ENCODE measurements at places on chromosomes 2 and 18.

- no peak for DNase-seq
Observed at GRCh38 chr2:9844576-9844975, 1.3 kb downstream of the TAF1B start.

DNA sequence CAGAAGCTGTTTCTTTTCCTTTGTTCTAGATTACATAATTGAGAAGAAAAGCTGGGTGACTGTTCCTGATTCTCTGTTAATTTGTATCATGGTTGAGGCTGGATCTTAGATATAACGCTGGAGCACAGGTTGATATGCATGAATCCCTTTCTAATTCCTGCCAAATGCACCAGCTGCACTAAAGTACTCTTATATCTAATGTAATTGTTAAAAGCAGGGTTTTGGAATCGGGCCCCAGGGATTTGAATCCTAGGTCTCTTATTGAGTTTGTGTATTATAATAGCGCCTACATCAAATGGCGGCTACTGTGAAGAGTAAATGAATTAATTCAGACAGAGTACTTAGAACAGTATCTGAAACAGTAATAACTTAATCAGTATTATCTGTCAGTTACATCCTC, 80.4 kb downstream of the MC4R start:
- DNase-seq = no peak

DNA sequence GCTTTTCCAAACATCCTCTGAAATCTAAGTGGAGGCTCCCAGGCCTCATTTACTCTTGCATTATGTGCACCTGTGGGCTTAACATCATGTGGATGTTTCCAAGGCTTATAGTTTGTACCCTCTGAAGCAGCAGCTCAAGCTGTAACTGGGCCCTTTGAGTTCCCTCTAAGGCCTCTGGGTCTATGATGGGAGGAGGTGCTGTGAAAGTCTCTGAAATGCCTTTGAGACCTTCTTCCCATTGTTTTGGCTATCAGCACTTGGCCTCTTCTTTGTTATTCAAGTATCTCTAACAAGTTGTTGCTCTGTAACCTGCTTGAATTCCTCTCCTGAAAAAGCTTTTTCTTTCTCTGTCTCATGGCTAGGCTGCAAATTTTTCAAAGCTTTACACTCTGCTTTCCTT, 58.1 kb upstream of the MYT1L start:
- DNase-seq = no peak

GRCh38 chr2:214604861-214605260, 194.0 kb downstream of the VWC2L start:
- DNase-seq = peak; percentile 40

GRCh38 chr2:163198972-163199371, 360.4 kb upstream of the KCNH7 start:
- no peak for DNase-seq

- no peak for DNase-seq
Observed at GRCh38 chr2:10132596-10132995, 10.1 kb downstream of the RRM2 start.

DNA sequence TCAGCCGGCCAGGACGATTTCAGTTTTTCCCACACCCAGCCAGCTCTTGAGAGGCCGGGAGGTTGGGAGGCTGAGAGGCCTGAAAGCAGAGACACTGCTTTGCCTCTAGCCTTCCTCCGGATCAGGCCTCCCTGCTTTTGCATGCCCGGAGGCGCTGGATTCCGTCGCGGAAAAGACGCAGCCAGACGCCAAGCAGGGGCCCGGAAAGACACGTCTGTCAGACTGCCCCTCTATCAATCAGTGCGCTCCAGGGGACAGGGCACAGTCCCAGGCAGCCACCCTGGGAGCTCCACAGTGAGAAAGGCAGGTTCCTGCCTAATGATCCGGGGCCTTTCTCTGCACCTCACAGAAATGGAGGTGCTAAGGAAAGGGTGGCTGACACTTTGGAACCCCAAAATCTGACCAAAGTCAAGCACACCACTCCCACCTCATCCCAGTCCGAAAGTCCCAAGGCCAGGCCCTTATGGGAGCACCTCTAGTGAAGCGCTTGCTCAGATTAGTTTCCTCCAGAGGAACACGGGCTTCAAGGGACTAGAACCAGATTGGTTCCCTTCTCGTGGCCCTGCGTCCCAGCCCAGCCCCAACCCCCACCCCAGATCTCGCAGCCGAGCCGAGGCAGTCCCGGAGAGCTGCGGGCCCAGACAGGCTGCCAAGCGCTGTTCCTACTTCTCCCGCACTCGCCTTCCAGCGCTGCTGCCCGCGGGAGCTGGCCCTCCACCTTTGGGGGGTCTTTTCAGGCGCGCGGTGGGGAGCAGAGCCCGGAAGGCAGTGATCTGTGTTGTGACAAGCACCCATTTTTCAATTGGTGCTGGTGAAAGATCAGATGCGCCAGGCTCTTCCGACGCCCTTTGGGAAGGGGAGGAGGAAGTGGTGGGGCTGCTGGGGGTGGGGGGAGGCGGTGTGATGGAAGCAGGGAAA, 5.0 kb downstream of the DLX1 start:
- no peak for DNase-seq
